NCI-H1694 treated with DMSO at 0.1 percent for 48 hours (cell line): ENCODE measurements at places on chromosomes 16 and 17.
A peak's percentile ranks its signal among the peaks of the same experiment; 100 is the strongest.

- no peak for DNase-seq
Observed at GRCh38 chr17:41910701-41911391, 7.9 kb downstream of the ACLY start.

DNA sequence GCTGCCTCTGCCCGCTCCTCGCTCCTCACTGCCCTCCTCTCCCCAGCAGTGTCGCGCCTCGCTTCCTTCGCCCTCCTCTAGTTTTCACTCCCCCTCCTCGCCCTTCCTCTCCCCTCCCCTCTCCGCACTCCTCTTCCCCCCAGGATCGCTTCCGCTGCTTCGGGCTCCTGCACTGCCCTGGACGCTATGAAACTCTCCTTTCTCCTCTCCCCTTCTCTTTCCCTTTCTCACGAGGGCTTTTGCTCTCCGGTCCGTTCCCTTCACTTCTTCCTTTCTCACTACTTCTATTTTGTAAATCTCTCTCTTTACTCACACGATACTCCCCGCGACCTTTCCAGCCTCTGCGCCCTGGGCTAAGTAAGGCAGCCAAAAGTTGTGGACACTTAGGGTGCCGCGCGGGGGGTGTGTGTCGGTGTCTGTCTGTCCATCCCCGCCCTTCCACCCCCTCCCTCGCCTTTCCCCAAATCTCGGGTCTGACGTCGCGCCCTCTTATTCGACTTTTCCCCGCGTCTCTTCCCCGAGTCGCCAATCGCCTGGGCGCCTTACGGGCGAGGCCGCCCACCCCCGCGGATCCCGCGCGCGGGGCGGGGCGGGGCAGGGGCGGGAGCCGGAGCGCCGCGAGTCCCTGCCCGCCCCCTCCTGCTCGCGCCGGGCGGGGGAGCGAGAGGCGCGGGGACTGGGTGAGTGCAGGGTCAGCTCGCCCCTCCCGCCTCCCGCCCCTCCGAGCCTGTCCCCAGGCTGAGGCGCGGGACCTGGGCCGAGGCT is at the start of gene IRX3:
IRX3 (minus strand) TSS at position 422 of the 765 bp plus-strand sequence. CDS start 737 bp downstream, outside the sequence.
- DNase-seq, result peak; percentile 63

DNA sequence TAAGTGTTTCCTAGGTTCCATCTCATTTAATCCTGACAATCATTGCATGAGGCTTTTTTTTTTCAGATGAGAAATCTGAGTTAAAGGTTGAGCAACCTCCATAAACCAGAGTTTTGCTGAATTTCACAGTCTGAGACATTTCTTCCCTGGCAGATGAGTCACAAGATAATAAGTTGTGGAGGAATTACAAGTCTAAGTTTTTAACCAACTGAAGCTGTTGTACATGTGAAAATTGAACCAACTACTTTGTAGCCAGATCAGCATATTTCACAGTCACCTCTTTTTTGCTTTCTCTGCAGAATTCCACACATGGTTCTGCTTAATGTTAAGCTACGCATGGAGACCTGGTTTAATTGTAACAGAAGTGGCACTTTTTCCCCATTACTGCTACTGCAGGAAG is 765.6 kb downstream of the CDH11 start:
- DNase-seq, result no peak

GRCh38 chr17:57521606-57522005 is 223.5 kb downstream of the CCDC182 start:
- no peak for DNase-seq

DNA sequence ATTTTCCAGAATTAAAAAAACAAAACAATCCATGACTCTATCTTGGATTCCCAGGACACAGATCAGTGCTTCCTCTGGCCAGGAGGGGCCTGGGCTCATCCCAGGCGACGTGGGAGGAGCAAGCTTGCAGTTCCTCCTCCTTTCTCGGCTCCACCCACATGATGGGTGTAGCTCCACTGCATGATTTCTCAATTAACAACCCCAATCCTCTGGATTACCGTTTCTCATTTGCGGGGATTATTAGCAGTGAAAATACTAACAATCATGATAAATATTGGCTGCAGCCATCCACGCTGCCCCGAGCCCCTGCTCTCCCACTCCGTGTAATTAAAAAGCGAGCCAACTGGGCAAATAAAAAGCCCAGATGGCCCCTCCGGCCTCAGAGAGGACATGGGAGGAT is 46.4 kb upstream of the SDK2 start:
- DNase-seq, result no peak

GRCh38 chr17:17853811-17854447 is 17.1 kb upstream of the SREBF1 start:
- no peak for DNase-seq

DNA sequence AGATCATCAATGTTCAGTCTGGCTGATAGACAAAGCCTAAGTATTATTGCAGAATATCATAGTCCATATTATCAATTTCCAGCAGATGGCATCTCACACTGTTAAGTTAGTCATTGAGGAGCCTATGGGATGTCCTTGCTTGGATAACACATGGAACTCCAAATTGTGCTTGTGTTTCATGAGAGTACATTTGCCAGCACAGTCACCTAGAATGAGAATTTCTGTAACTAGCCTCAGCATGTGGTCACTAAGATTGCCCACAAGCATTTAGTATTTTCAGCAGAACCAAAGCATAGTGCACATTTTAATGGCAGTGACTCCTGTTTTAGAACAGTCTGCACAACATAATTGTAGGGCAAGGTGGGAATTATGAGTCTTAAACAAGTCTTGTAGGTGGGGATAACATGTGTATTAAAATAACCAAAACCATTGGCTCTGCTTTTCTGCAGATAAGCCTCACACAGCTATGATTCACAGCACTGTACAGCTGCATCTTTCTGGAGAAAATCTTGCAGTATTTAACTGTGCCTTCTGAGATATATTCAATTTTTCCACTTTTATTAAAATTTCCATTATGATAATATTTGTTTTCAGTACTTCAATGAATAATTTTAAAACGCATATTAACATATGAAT is 882.8 kb upstream of the SOX9 start:
- DNase-seq, result peak; percentile 51

- DNase-seq, result peak; percentile 11
Observed at GRCh38 chr17:7043497-7044198, at the start of gene SLC16A11. Gene SLC16A11, minus strand, starts transcription at chr17:7044092. Its CDS starts 579 bp downstream, at chr17:7043513.

- no peak for DNase-seq
Observed at GRCh38 chr16:5815570-5816237, 718.1 kb upstream of the EEF2KMT start.

GRCh38 chr17:5468075-5468473 is 708 bp downstream of the DHX33 start:
- DNase-seq, result no peak

DNA sequence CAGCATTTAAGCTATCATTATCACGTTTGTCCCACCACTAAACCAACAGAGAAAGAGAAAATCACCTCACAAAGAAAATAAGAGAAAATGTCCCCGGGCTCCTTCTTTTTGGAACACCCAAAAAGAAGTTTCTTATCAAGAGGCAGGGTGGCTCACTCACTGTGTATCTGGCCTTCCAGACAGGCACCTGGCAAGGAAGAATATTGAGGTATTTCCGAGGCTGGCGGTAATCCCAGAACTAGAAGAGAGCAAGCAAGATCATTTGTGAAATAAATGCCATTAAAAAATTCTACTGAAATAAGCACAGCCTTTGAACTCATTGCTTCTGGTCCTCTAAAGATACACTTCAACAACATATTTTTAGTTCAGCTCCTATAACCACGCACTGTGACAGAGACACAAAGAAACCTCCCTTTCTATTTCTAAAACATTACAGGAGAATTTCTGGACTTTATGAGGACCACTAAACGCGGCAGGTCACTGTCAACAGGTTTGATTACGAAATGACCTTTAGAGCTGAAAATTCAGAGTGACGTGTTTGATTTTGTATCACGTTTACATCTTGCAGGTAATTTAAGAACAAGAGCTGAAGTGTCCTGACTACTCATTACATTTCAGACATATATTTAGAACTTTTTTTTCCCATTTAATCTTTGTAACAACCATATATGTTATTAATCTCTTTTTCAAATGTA is 61.0 kb downstream of the WDR59 start:
- DNase-seq, result no peak

GRCh38 chr17:77833769-77834168 is 124.7 kb upstream of the TNRC6C start:
- no peak for DNase-seq
